IMR-90 (cell line): ENCODE measurements at places on chromosomes 1 and 21.

GRCh38 chr1:221212926-221213325 lies 333.7 kb downstream of the HLX start:
- no peak for DNase-seq

- DNase-seq: peak; percentile 77
These were observed 93.3 kb downstream of the SSBP3 start for GRCh38 chr1:54312796-54313316.

DNA sequence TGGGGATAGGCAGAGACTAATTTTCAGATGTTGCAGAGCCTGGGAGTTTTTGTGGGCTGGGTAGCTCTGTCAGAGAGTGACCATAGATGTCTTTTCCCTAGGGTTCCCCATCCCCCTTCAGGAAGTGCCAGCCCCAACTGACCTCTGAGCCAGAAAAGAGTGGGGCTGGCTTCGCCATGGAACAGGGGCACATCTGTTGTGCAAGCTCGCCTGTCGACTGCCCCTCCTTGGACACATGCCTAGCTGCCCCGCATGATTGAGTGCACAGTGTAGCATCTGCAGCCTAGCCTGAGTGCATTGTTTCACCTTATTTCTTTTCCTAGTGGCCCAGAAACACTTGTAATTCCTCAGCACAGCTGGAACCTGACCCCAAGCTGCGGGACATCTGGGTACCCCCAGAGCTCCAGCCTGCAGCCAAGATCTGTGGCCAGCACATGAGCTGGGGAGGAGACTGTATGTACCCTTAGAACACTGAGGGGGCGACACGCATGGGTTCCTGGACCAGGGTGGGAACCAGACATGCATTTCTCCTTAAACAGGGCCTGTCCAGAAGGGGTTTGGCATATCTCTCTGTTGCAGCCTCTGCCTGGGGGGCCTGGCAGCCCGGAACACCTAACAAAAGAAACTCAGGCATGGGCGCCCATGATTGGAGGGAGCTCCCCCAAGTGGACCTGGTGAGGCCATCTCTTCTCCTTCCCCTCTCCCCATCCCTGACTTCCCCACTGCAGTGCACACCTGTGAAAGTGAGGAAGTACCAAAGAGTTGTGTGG lies 55.2 kb downstream of the SYT14 start:
- DNase-seq: no peak

GRCh38 chr1:27491748-27492700 lies 2.1 kb upstream of the WASF2 start:
- DNase-seq: no peak

DNA sequence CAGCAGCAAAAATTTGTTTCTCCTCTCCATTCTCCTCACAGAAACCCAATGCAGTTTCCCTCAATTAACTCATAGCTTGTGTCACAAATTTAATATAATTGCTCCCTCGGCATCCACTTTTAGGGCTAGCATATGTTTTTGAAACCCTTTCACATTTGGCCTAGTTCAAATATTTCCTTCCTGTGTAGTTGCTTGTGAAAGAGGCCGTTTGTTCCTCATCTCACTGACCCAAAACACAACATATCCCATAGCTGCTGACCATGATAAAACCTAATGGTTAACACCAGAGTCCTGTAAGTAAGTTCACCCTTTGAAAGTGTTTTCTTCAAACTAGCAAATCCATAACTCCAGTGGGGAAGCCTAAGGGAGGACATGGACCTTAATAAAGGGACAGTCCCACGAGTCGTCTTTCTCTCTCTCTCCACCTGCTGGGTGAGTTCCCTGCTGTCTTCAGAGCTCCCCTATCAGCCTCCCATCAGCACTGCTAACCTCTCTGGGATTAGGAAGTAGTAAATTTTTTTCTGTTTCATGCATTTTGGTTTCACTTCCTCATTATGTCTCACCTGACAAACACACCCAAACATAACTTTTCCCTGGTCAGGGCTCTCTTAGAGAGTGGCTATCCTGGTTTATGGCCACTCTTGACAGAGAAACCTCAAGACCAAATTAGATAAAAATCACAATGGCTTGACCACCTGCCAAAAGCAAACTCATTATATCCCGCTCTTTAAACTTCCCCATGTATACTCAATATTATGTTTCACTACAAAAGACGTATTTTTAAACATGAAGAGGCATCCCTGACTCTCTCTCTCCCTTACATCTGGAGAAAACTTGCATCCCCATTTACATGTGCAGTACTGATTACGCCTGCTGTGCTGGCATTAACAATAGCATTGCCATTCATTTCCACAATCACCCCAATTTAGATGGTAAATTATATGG lies 177.7 kb upstream of the HP1BP3 start:
- no peak for DNase-seq

DNA sequence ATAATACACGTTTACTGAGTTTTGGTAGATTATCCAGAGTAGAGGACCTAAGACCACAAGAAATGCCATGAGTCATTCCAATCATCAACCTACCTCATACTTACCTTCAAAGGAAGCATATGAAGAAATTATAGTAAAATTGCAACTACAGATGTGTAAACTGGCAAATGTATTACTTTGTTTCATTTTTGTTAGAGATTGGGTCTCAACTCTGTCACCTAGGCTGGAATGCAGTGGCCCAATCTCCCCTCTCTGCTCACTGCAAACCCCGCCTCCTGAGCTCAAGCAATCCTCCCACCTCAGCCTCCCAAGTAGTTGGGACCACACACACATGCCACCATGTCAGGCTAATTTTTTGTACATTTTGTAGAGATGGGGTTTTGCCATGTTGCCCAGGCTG lies 5.2 kb downstream of the TMCO1 start:
- no peak for DNase-seq

DNA sequence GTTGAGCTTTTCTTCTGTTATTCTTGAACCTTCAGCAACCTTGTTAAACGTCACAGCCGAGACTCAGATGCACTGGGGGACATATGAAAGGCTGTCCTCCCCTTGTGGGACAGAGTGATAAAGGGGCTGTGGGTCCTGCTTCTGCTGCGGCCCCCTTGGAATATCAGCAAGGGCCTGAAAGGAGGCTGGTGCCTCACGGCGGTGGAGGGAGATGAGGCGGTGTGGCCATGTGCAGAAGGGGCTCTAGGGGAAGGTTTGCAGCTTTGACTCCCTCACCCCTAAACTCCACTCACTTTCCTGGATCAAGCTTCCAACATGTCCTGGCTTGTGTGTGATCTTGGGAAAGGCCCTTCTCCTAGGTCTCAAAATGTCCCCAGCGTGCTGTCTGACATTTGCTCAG lies 270.7 kb upstream of the CSF3R start:
- DNase-seq: no peak

- DNase-seq: peak; percentile 21
These were observed 95.9 kb downstream of the PTPRU start for GRCh38 chr1:29332204-29332603.

DNA sequence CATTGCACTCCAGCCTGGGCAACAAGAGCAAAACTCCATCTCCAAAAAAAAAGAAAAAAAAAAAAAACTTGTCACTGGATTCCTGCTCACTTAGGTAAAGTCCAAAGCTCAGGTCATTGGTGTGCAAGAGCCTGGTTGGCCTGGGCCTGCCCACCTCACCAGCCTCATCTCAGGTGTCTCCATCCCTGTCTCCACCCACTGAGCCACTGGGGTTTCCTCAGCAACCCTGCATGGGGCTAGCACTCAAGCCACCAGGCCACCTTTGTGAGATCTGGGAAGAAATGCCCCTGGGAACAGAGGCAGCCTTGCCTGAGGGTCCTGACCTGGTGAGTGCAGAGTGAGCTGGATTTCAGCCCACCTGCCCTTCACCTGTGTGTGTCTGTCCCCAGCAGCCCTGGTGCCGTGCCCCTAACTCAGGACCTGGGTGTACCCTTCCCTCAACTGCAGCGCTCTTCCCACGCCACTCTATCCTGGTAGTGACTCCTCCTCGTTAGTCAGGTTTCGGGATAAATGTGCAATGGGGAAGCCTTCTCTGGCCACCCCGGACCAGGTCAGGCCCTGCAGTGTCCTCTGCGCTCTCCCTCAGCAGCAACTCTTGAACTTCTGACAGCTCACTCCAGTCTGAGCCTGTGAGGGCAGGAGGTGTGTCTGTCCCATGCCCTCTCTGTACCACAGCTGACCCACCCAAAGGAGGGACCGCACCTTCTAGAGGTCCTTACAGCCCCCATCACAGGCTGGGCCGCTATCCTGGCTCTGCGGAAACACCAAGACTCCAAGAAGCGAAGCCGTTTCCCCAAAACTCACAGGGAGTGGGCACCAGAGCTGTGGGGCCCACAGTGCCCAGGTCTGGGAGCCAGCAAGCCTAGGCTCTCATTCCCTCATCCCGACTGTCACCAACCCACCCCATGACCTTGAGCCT lies 3.3 kb downstream of the PDZK1IP1 start:
- DNase-seq: no peak

DNA sequence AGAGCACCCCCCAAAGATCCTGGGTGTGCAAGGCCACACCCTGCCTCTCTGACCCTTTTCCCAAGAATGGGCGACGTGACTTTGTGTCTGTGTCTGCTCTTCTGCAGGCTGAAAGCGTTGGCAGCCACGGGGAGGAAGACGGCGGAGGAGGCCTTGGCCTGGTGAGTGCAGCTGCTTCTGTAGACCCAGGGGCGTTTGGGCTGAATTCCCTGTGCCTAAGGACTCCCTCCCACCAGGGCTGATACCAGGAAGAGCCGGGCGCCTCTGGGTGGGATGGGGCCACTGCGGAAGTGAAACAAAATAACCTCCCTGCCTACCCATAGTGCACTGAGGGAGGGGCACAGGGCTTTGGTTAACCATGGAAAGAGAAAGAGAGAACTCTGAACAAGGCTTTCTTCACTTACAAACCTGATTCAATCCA lies 2.5 kb downstream of the UBASH3A start:
- no peak for DNase-seq

GRCh38 chr1:111669268-111669667 lies 49.7 kb downstream of the RAP1A start:
- DNase-seq: peak; percentile 45

DNA sequence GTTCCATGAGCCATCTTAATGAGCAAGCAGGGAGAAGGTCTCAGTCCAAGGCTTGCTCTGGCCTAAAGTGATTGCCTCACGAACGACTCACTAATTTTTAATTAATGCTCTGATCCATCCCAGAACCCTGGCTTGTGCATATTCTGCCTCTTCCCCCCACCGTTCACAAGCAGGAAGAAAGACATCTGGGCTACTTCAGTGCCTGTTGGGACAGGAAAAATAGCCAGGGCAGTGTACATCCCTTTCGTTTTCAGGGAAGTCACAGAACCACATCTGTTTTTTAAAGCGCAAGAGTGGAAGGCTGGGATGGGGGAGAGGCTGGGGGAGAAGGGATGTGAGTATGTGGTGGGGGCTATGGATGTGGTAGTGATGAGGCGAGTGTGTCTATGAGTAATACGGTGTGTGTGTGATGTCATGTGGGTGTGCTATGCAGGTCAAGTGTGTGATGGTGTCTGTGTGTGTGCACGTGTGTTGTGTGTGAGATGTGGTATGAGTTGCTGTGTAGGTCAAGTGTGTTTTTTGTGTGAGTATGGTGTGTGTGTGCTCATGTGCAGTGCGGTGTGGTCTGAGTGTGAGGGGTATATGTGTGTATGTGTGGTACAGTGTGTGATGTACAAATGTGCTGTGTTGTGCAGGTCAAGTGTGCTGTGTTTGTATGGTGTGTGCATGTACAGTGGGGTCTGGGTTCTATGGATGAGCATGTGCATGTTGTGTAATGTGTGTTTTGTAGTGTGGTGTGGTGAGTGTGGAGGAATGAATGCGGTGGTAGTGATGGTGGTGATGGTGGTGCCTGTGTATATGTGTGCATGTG lies 64.9 kb upstream of the SYT6 start:
- no peak for DNase-seq

GRCh38 chr1:9413071-9413876 lies 120.6 kb downstream of the SPSB1 start:
- peak; percentile 95 for DNase-seq

DNA sequence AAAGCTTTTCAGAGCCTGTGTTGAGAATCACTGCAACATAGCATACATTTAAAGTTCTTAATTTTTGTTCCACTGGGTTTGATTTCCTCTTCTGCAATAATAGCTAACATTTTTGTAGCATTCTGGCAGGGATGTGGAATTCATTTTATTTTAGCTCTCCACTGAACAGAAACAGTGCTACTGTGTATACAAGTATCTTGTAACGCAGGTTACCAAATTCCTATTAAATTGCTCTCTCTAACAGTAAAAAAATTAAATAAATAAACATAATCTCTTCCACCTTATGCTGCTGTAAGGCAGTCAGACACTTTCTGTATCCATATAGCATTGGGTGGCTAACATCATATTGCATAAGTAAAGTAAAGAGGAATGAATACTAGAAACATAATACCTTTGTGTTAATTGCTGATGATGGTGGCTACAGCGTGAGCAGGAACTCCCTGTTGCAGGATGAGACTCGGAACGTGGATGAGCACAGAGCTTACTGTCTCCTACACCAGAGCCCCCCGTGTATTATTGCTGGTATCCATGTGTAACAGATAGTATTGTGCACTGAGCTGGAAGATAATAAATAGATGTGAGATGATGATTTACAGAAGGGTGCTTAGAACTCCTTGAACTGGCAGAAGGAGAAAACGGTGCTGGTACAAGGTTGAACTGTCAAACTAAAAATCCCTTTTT lies 276.9 kb upstream of the SNX7 start:
- peak; percentile 50 for DNase-seq

DNA sequence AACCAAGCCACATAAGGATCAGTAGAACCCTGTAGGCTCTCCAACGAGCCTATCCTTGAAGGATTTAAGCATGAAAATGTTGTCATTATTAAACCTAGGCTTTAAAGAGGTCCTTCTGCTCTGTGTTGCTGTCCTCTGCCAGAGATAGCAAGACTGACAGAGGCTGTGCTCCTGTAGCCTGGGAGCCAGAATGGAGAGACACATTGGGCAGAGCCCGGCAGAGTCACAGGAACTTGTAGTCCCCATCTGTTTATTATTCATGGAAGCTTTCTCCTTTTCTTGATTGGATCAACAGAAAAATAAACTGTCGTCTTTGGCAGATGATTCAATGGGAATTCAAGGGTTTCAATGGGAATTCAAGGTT lies 19.2 kb upstream of the SLAMF1 start:
- DNase-seq: no peak

- no peak for DNase-seq
These were observed 2.2 kb downstream of the MTARC1 start for GRCh38 chr1:220788900-220789299.

DNA sequence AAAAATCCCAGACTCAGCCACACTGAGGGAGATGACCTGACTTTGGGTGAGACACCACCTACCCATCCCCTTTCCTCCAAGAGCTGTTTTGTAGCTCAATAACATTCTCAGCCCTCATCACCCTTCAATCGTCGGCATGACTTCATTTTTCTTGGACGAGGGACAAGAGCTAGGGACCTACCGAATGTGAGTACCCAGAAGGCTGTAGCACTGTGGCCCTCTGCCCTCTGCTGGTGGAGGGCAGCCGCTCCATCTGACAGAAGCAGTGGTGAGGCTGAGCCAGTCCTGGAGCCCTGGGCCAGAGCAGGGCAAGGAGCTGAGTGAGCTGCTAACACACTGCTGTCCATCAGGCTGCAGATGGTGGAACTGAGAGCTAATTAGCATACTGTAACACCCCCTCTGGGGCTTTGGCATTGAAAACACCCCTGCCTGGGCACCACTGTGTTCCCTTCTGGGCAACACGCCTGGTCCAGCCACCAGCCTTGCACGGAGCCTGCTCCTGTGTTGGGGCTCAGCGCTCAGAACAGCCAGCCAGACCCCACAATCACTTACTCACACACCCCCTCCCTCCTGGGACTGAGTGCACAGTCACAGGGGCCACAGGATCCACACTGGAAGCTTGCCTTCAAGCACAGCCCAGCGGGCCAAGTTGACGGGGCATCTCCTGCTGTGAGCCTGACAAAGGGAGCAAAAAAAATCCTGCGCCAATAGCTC lies 18.3 kb upstream of the ALPL start:
- peak; percentile 64 for DNase-seq
